T-helper 1 cell treated with Interleukin-12 subunit alpha and Interleukin-12 subunit beta and Interleukin-4 antibody, amounts not matched to agents 30 ng/mL and 1 ng/mL, for 36 hours (primary cell): ENCODE measurements at places on chromosomes 6 and 20. TPM values are rescaled to one million over a fixed set of nuclear protein-coding genes. Genes with fewer than 3 reads are reported as not detected.

Gene LHFPL5
- total RNA-seq = not detected in 2 replicates

Gene MYB
- total RNA-seq = 52.6 and 58.3 TPM in 2 replicates

Gene SLC52A3
- not detected in 2 replicates for total RNA-seq

Gene GPR6
- total RNA-seq = not detected in 2 replicates

Gene OTOR
- total RNA-seq = not detected in 2 replicates

Gene GFOD1
- total RNA-seq = 2.4 and 2.8 TPM in 2 replicates

Gene ENPP3
- total RNA-seq = 1.5 and 2.2 TPM in 2 replicates

Gene HSPA1L
- 3.7 TPM in 2 replicates for total RNA-seq

Gene PI16
- 2.5 and 4.6 TPM in 2 replicates for total RNA-seq

Gene DNAH8
- total RNA-seq = 0.12 and 0.41 TPM in 2 replicates

Gene RHAG
- not detected in 2 replicates for total RNA-seq

Gene COL21A1
- total RNA-seq = not detected in 2 replicates

Gene LBP
- not detected in 2 replicates for total RNA-seq

Gene RAD21L1
- not detected in 2 replicates for total RNA-seq

Gene SERPINB1
- 83.4 and 88.3 TPM in 2 replicates for total RNA-seq

Gene ZBTB46
- total RNA-seq = 0.54 and 0.61 TPM in 2 replicates

Gene CLPSL2
- not detected in 2 replicates for total RNA-seq

Gene PDE7B
- 7.1 and 8.4 TPM in 2 replicates for total RNA-seq

Gene HLA-DPA1
- total RNA-seq = 201 and 213 TPM in 2 replicates
